ENCODE measurements at places on chromosomes 5 and 9.

DNA sequence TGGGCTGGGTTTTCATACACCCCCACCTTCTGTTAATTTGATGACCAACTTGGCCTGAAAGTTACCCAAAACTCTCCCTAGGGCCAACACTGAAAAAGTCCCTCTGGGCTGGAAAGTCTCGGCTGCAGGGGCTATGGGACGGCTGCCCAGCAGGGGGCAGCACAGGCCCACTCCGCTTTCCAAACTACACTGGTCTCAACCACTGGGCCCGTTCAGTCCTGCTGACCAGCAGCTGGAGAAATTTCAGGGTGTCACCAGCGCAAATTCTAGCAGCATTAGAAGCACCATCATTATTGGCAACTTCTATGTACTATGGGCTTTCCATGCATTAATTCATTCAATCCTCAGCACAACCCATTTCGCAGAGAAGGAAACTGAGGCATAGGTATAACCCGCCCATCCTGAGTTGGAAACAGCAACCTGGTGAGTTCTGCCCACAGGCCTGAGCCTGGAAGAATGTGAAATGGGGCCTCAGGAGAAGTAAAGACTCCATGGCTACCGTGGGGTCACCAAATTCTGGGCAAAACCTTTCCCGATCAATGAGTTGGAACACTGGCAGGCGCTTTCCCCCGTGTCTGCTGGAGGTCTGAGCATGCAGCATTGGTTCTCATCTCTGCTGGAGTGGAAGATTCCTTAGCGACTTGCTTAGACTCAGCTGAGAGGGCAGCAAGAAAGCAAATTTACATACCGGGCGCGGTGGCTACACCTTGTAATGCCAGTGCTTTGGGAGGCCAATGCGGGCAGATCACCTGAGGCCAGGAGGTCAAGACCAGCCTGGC is 9.7 kb downstream of the ORM2 start:
- peak; percentile 51 for DNase-seq

GRCh38 chr5:11164531-11165294 is 403.7 kb upstream of the DAP start:
- DNase-seq = no peak

- no peak for DNase-seq
These were observed 559.6 kb upstream of the ACO1 start for GRCh38 chr9:31824860-31825259.

DNA sequence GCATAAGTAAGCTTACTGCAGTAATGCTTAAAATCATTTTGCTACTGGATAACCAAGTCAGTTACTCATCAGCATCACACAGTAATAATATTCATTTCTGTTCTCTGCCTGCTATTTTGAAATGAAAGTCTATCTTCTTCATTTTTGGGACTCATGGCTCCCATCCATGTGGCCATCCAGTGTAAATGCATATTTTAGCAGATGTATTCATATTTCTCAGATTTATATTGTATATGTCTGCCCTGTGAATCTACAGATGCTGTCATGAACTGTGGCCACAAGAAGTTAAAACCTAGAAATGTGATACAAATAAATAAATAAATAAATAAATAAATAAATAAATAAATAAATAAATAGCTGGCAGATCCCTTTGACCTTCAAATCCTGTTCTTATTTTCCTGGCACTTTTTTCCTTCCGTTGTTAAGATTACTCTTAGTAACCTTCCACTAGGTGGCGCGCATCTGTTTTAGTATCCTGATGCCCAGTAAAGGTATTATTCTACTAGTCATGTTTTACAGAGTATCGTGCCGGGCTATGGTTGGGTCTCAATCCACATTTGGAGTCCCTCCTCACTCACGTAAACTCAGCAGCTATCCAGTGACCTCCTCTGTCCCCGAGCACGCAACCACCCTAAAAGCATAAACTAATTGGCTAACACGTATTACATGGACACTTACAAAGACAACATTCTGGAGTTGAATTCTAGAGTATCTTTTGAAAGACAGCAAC is 79.2 kb upstream of the IL7R start:
- DNase-seq = peak; percentile 63

DNA sequence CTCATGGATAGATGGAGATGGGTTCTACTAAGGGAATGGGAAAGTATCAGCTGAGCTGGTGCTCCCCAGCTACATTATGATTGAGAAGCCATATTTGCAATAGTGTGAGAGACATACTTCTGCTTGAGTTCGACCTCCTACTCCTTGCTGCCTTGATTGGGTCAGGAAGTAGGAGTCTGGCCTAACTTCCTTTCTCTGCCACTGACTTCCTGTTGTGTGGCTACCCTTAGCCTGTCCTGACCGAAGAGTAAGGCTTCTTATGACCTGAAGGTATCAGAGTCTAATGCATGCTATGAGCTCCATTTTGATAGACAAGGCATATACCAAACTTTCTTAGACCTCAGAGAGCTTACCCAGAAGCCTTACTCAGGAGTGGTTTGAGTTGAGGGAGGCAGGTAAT is 53.9 kb downstream of the OSTF1 start:
- DNase-seq = no peak

DNA sequence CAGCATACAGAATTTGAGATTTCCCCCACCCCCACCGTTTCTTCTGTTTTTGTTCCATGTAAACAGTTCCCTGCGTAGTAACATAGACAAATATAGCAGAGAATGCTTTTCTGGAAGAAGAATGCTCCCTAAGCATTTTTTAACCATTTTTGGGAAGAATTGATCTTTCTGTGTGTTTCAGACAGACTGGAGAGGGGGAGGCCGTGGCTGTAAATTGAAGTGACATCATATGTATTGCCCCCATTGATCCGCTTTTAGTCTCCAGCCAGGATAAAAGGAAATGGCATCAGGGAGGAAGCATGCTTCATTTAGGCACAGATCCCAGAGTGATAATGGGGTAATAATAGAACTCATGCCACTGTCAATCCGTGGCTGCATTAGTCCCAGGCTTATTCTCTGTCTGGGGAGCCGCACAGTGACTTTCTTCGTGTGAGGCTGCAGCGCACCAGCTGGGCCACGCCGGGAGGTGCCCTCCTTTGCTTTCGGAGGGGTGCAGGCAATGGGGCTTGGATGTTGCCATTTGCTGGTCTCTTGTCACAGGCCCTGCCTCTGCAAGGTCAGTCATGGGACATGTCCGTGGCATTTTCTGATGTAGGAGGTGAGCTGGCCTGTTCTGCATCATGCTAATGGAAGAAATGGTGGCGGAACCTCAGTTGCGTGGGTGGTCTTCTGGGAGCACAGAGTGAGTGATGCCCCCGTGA is 261.5 kb downstream of the FANCC start:
- DNase-seq = no peak

DNA sequence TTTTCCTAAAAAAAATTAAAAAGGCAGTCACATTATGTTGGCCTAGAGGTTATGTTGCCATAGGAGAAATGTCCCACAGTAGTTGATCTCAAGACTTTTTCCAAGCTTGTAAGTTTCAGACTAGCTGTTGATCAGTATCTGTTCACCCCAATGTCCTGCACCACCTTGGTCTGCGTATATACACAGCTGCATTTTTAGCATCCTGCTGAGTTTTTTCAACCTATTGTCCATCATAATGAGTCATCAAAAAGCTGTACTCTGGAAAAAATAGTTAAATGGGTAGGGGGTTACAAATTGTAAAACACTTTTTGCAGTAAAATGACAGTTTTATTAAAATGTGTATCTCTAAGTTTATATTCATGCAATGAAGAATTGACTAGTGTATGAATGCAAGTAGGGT is 53.2 kb upstream of the TMEM171 start:
- DNase-seq = no peak

- DNase-seq = no peak
These were observed 96.8 kb downstream of the FBXO4 start for GRCh38 chr5:42021923-42022322.

- DNase-seq = no peak
These were observed 16.1 kb upstream of the FKTN start for GRCh38 chr9:105541838-105542237.

- DNase-seq = no peak
These were observed 176.2 kb downstream of the DENND1A start for GRCh38 chr9:123753669-123754258.

DNA sequence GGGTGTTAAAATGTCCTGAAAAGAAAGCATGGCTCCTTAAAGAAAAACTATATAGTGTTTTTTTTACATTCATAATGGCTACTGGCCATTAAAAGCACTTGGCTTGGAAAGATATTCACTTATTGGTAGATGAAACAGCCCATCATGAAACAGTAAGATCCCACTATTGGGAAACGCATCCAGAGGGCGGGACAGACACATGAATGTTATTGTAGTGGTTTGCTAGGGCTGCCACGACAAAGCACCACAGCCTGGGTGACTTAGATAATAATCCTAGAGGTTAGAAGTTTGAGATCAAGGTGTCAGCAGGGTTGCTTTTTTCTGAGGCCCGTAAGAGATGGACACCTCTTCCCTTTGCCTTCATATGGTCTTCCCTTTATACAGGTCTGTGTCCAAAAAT is 139.4 kb upstream of the ANKH start:
- DNase-seq = no peak

GRCh38 chr5:106397700-106398099 is 1273.0 kb downstream of the EFNA5 start:
- no peak for DNase-seq

GRCh38 chr9:35954942-35955546 is 2.9 kb downstream of the OR2S2 start:
- peak; percentile 51 for DNase-seq

- DNase-seq = no peak
These were observed 204.4 kb downstream of the EFNA5 start for GRCh38 chr5:107466233-107466769.

DNA sequence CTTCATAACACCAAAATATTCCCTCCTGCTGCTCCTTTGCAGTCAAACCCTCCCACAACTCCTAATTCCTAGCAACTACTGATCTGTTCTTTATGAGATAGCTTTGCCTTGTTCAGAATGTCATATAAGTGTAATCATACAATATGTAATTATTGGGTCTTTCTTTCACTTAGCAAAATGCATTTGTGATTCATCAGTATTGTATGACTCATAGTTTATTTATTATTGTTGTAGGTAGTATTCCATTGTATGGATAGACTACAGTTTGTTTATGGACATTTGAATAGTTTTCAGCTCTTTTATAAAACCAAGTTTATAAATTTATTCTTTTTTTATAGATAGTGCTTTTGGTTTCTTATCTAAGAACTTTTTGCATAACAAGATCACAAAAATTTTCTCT is 468.2 kb upstream of the KIF2A start:
- DNase-seq = no peak

DNA sequence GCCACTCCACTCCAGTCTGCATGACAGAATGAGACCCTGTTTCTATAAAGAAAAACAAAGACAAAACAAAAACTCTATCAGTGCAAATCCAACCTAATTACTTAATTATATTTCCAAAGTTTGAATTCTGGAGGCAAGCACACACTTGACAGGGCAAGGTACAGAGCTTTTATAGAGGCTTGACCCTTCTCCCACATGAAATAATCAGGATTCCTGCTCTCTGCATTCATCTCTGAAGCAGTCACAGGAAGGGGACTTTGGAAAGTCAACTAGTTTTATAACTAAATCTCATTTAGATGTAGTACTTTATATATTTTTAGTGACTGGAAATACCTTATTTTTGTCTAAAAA is 91.9 kb upstream of the CHD1 start:
- DNase-seq = no peak

GRCh38 chr5:154603953-154604679 is 126.1 kb upstream of the HAND1 start:
- no peak for DNase-seq

DNA sequence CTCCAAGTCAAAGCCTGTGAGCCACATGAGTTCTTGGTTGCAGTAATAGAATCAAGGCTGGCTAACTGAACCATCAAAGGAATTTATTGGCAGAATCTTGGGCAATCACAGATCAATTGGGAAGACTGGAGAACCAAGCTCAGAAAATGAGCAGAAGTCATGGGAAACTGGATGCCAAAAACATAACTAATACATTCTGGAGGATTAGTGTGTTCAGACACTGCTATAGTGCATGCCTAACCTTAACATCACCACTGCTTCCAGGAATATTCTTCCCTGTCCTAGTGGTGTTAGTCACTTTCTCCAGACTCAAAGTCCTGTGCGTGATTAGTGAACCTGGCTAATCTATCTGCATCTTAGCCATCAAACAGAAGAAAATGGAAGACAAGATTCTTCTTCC is 843.7 kb downstream of the EFNA5 start:
- no peak for DNase-seq

DNA sequence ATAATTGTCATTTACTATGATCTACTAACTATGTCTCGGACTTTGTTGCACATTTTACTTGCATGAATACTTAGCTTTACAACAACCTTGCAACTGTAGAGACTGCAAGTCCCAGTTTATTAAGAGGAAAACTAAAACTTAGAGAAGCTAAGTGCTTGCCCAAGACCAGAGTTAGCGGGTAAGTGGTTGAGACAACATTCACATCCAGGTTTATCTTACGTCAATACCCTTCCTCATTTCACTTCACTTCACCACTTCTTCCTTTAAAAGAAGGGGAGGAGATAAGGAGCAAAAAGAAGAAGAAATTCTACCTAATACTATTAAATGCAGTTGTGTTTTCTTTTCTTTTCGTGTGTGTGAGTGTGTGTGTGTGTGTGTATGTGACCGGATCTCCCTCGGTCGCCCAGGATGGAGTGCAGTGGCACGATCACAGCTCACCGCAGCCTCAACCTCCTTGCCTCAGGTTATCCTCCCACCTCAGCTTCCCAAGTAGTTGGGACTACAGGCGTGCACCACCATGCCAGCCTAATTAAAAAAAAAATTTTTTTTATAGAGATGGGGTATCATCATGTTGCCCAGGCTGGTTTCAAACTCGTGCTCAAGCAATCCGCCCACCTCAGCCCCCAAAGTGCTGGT is 37.4 kb downstream of the MEGF9 start:
- DNase-seq = no peak

- no peak for DNase-seq
These were observed 1.4 kb downstream of the NR3C1 start for GRCh38 chr5:143402017-143402552.

DNA sequence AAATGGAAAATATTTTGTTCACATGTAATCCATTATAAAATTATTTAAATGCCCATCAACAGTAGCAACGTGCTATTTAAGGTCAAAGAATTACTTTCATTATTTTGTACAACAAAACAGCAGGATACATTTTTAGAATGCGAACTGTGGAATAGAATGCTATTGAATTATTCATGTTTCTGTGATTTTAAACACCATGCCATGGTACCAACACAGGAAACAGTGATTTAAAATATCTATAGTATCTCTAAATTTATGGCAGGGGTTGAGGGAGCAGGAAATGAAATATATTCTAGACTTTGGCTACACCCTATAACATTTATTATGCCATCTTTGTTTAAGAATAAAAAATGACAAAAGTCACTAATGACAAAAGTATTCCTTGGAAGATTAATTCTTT is 62.4 kb downstream of the DROSHA start:
- DNase-seq = no peak

DNA sequence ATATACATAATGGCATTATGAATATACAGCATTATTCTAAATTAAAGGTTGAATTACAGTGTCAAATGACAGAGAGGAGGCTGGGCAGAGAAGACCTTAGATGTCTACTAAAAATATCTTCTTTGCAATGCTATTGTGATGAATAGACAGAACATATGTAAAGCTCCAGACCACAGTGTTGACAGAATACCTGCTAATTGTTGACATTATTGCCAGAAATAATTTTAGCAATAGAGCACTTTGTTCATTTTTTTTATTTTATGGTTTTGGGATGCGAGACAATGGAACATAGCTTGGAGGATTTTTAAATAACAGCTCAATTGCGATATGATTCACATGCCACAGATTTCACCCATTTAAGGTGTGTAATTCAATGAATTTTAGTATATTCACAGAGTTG is 508.8 kb downstream of the PSAT1 start:
- DNase-seq = no peak
